ENCODE measurements at places on chromosomes 6 and 20. TPM values are rescaled to one million over a fixed set of nuclear protein-coding genes. Genes with fewer than 3 reads are reported as not detected.

HLA-DOB gene
- total RNA-seq = 0.29 TPM

TP53TG5 gene
- 0.50 TPM for total RNA-seq

GPSM3 gene
- total RNA-seq = 1.3 TPM

BEND3 gene
- 0.73 TPM for total RNA-seq

CST4 gene
- total RNA-seq = not detected

CSE1L gene
- total RNA-seq = 119 TPM

PROKR2 gene
- not detected for total RNA-seq

RUNX2 gene
- 4.5 TPM for total RNA-seq

DEFB124 gene
- total RNA-seq = not detected

CDH4 gene
- total RNA-seq = 2.0 TPM

SLC13A3 gene
- 6.0 TPM for total RNA-seq

NMBR gene
- total RNA-seq = not detected

GNMT gene
- 0.17 TPM for total RNA-seq

C4B gene
- total RNA-seq = 6.8 TPM

RBBP8NL gene
- total RNA-seq = not detected

TRMT6 gene
- 5.4 TPM for total RNA-seq

COL19A1 gene
- total RNA-seq = not detected

CD40 gene
- 8.8 TPM for total RNA-seq

Data from smooth muscle cell of trachea (primary cell).